Hematopoietic multipotent progenitor cell treated with erythropoietin and hydrocortisone succinate and interleukin-3 and kit ligand, for 17 days (in vitro differentiated cells): ENCODE measurements at places on chromosomes 1 and 21.

DNA sequence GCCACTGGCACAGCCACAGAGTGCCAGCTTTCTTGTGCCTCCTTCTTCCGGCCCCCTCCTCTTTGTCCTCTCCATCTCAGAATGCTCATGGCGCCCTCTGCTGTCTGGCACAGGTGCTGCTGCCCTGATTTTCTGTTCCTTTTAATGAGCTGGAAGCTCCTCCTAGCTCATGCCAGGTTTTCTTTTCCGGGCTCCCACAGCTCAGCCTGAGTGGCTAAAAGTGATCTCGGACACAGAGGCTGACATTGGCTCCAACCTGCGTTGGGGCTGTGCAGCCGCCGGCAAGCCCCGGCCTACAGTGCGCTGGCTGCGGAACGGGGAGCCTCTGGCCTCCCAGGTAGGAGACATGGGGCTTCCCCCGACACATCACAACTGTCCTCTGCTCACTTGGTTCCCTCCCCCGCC, 18.7 kb downstream of the CNTN2 start:
- DNase-seq = peak; percentile 53

DNA sequence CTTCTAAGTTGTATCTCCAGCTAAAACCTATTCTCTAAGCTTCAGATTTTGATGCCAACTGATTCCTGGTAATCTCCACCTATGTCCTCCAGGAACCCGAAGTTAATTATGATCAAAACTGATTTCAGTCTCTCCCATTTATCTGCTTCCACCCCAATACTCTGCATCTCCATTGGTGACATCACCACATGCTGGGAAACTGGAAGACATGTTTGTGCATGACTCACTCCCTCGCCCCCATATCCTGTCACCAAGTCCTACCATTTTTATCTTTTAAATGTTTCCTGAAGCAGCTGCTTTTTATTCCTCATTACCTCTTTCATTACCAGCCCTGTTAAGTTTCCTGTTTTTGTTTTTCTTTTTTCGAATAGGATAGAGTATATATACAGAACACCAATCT, 228.5 kb downstream of the LRRC40 start:
- DNase-seq = no peak

DNA sequence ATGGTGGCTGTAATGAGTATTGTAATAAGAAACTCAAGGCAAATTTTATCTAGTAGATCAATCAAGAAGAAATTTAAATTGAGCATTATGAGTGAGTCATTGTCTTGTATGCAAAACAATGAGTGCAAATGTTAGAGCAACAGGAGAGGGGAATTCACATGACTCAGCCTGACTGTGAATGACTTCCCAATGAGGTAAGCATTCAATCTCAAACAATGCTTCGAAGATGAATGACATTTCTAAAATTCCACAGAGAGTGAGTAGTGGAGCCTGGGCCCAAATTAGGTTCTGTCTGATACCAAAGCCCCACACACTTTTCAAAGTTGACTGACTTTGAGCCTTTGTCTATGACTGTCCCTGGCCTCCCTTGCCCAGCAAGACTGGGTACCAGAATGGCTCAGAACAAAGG, 738.0 kb downstream of the PTPRU start:
- no peak for DNase-seq

- DNase-seq = no peak
Measured at GRCh38 chr1:1433804-1434130, 1.7 kb upstream of the VWA1 start.

DNA sequence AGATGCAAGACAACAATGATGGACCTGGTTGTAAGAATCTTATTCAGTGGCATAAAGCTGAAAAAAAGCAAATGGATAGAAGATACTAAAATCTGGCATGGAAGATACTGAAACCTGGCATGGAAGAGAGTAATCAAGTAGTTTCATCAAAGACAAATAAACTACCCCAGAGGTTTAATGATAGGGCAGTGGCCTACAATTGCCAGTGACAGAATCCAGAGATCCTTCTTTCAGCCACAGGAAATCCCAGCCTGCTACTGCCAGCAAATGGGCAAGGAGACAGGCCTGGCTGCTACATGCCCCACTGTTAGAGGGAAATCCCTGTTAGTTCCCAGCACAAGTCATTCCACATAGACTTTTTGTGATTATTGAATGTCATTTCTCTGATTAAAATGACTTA, 409.4 kb downstream of the VAV3 start:
- no peak for DNase-seq

DNA sequence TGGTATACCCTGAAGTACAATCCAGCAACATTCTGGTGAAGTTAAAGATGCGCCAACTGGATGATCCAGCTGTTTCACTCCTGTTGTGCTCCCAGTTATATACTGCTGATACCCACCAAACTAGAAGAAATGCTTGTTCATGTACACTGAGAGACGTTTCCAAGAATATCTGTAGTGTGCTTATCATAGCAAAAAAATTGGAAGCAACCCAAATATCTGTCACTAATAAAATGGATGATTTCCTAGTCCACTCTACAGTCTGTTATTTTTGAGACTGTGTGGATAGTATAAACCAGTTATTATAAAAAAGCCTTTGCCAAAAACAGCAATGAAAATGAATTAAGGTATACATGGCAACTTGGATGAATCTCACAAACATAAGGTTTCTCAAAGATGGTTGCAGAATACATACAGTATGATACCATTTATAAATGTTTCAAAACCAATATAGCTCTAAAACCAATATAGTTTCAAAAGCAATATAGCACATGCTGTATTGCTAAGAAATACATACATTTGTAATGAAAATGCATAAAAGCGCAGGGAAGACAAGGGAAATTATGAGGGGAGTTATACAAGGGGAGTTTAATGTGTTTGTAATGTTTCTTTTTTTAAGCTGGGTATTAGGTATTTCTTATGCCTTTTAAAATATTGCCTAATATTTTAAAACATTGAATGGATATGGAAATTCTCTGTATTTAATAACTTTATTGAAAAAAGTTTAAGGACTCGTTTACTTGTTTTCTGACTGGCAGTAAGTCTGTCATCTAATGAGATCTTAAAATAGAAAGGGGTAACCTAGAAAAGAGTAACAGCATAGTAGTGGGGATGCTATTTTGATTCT, 36.5 kb downstream of the GPSM2 start:
- DNase-seq = peak; percentile 83

DNA sequence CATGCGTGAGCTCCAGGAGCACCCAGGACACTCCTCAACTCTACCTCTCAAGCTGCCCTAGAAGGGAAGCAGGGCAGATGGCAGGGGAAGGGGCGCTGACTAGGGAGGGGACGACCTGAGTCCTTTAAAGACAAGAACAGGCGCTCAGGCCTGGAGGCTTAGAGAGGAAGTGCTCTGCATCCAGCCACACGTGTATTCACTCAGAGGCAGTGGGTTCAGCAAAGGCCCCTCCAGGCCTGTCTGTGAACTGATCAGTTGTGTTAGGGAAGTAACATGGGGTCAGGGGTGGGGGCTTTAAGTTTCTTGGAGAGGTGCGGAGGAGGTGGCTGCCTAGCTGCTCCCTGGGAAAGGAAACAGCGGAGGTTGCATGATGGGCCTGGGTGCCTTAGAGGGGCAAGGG, 37.1 kb upstream of the ARF1 start:
- no peak for DNase-seq

DNA sequence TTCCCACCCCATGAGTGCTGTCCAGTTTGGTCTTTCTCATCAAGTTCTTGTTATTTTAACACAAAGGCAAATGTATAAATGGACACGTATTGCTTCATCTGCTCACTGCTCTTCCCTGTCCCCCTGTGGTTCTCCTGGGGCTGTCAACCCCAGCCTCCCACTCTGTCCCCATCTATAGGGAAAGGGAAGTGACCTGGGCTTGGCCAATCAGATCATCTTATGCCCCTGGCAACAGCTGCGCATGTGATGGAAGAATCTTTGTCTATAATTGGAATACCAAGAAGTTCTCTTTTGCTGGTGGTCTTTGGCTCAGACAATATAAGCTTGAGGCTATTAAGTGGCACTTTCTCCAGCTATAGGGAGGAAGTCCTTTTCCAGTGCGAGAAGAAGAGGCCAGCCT, 4.7 kb upstream of the CCSAP start:
- DNase-seq = no peak

- DNase-seq = no peak
Measured at GRCh38 chr1:5810553-5811270, 181.5 kb downstream of the NPHP4 start.
